Ureter (tissue), 1 donor: ENCODE measurements at places on chromosomes 4 and X. TPM values are rescaled to one million over a fixed set of nuclear protein-coding genes. Genes with fewer than 3 reads are reported as not detected.

GRCh38 chr4:77910676-77911075 lies 48.0 kb downstream of the MRPL1 start:
- no peak for DNase-seq

DNA sequence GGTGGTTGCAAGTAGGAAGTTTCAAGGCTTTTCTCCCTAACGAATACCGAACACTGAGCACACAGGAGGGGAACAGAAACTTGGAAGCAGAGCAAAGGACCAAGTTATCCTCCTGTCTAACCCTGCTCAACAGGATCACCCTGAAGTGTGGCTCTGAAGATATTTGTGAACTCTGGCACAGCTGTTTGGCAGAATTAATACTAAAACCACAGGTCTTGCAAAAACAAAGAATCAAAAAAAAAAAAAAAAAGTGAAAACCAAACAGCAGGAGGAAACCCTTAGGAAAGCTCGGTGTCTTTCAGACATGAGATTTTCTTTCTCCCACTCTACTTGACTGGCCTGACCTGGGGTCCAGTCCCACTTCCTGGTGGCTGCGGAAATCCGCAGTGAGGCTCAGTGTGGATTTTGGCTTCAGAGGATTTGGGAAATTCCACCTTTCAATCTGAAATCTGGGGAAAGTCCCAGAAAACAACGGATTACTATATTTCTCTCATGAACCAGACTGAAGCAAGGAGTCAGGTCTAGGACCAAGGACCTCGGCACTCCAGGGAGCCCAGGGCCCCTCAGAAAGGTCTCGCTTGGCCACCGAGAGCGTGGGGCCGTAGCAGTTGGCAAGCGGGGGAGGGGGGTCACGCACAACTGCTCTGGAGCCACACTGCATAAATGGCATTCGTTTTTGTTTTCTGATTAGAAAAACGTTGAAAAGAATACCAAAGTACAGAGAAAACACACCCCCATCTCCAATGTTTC lies 867 bp downstream of the TIFA start:
- no peak for DNase-seq

DNA sequence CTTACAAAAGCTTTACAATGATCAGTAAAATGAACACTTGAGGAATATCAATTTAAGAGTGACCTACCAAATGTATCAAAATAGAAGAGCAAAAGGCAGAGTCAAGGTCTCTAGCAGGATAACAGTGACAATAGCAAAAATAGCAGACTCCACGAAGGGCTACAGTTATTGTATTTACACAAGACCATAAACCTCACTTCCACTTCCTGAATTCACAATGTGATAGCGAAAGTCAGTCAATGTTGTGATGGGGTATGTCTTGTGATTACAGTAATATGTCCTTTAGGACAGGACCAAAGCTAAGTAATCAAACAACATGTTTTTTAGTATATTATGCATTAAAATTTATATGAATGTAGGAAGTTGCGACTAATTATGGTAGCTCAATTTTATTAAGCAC lies 139.6 kb downstream of the IQCM start:
- no peak for DNase-seq

- DNase-seq = no peak
Measured at GRCh38 chr4:61149278-61149677, 50.8 kb upstream of the ADGRL3 start.

DNA sequence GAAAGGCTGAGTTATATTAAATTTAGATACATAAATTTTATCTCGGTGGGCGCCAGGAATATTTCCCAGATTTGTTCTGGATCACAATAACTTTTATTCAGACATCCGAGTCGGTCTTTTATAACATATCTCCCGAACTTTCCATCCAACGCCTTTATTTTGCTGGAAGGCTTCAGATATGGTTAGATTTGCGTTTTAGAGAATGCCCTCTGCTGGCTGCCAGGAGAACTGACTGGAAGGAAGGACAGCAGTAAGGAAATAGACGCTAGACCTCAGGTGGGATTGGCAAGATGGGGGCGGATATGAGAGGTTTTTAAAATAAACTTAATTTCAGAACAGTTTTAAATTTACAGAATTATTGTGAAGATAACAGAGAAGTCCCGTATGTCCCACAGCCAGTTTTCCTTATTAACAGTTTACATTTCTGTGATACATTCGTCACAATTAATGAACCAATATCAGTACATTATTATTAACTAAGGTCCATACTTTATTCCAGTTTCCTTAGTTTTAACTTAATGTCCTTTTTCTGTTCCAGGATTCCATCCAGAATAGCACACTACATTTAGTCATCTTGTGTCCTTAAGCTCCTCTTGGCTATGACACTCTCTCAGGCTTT lies 4.6 kb upstream of the KANTR start:
- DNase-seq = no peak

GRCh38 chr4:83661359-83661758 lies 125.5 kb downstream of the GPAT3 start:
- DNase-seq = no peak

SRPK3 gene
- total RNA-seq = 2.7 TPM

EPHA5 gene
- total RNA-seq = not detected

CCKAR gene
- total RNA-seq = not detected
